ENCODE measurements at places on chromosomes 5 and 9.

DNA sequence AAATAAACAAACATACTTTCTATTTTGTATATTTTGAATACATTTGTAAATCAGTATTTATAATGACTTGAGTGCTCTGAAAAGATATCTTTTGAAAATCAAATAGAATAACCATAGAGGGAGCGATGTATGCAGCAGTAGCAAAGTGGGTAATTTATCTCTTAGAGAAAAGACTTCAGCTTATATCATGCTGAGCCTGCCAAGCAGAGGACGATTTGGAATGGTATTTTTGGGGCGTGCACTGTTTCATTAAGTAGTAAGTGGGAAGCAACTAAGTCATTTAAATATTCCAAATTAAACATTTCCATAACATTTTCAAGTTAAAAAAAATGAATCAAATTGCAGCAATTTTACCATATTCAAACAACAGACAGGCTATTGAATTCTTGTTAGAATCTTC is 147.6 kb downstream of the CDH10 start:
- DNase-seq = no peak

- no peak for DNase-seq
Observed at GRCh38 chr9:93297659-93298497, 113.9 kb downstream of the WNK2 start.

DNA sequence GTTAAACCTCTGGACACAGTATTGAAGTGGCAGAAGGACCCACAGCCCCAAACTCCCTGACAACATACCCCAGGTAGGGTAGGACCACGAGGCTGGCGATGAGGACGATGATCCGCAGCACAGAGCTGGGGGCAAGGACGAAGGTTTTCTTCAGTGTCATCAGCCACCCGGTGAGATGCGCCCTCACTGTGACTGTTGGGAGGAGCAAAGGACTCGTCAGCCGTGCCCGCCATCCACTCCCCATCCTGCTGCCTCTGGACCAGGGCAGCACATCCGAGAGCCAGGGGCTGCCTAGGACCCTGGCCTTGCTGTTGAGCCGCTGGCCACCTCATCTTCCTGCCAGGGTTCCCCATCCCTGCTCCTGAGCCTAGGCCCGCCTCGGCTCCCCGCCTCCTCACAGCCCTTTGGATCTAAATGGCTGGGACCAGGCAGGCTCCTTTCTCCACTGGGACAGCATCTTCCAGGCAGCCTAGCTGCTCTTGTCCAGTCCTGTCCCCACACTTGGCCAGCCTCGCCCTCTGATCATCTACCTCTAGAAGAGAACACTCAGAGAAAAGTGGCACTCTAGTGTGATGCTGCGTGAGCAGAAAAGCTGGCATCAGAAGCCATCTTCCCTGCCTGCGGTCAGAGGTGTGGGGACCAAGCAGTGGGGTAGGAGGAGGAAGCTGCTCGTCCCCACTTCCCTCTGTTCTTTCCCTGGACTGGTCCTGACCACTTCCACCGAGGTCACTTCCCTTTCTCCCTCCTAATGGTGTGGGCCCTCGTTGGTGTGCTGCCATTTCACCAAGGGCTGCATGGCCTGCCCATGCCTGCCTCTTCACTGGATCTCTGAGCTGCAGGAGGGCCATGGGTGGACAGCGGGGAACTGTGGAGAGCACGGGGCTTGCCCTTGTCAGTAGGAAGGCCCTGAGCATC is 49.2 kb downstream of the OTULIN start:
- no peak for DNase-seq

- DNase-seq = no peak
Observed at GRCh38 chr5:155366096-155366495, 352.5 kb downstream of the KIF4B start.

DNA sequence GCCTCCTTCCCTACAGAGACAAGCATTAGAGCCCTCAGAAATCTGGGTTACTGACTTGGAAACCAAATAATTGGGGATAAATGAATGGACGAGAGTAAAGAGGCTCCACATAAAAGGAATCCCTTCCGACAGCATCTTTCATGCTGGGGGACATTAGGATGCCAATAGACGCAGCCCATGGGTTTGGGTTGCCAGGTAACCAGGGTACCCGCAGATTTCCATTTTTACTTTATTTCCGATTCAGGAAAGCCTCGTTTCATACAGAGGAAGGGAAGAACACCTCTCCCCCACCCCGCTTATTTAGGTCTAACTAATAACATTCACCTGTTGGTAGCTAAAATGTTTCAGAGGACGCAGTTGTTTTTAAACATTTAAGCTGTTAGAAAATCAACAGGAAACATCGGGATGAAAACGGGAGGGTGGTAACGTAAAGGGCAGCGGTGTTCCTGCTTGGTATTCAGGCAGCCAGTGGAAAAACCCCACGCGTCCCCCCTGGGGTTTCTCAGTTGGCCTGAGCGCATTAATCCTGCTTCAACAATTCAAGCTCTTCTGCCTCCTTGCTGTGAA is 179.5 kb downstream of the YTHDC2 start:
- DNase-seq = no peak

- DNase-seq = no peak
Observed at GRCh38 chr9:2163231-2163885, 148.2 kb downstream of the SMARCA2 start.

DNA sequence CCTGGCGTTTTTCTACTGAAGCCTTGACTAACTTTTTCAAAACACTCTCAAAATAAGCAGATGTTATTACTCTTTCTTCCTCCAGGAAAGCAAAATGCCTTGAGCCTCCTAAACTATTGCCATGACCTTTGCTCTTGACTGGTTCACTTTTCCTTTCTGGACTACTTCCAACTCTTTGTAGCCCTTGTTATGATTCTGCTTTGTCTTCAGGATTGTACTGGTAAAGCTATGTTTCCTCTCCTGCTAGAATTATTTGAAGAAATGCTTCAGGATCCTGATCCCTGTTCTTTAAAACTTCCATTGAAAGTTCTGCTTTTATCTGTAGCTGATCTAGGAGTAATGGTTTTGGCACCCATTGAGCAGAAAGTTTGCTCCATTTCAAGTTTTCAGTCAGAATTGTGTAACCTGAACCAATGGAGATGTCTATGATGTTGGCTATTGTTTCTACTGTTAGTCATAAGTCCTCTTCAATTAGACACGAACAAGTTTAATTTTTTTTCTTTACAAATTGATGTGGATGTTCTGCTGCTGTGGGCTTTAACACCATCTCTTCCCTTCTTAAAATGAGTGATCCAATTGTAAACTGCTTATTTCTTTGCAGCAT is 1356.4 kb downstream of the EFNA5 start:
- DNase-seq = no peak

DNA sequence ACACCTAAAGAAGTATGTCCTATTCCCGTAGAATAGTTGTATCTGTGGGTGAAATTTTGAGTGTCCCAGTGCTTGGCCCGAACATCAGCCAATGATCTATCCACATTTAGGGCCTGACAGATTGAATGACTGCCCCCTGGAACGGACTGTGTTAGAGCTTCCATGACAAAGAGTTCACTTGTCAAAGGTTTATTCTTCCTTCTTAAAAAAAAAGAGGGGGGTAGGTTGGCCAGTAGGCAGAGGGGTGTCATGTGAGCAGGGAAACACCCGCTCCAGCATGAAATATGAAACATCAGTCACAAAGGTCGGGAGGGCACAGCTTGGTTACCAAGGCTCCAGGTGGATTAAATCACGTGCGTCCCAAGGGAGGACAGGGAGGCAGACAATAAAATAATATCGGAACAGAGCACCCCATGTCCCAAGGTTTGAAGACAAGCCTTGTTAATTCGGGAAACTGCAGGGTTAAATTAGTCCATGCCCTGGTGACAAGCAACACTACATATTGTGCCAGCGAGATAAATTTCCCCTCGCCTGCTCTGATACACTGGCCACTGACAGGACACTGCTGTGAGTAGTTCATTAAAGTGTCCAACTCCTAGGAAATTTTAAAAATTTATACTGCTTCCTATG is 401.2 kb downstream of the IRX1 start:
- no peak for DNase-seq

- DNase-seq = no peak
Observed at GRCh38 chr5:136230176-136230575, 37.2 kb upstream of the SMIM32 start.

DNA sequence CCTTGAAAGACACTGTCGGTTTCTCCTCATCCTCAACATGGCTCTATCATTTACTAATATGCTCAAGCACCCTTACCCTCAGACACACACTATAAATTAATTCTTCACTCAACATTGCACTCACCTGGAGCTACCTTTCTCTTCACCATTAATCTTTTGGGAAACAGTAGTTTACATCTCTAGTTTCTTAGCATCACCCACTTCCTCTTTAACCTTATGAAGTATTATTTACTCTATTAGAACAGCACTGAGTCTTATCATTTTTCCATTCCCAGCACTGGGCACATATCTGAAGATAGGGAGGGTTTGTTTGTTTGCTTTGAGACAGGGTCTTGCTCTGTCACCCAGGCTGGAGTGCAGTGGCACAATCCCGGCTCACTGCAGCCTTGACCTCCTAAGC is 213.5 kb downstream of the SMARCA2 start:
- DNase-seq = no peak

DNA sequence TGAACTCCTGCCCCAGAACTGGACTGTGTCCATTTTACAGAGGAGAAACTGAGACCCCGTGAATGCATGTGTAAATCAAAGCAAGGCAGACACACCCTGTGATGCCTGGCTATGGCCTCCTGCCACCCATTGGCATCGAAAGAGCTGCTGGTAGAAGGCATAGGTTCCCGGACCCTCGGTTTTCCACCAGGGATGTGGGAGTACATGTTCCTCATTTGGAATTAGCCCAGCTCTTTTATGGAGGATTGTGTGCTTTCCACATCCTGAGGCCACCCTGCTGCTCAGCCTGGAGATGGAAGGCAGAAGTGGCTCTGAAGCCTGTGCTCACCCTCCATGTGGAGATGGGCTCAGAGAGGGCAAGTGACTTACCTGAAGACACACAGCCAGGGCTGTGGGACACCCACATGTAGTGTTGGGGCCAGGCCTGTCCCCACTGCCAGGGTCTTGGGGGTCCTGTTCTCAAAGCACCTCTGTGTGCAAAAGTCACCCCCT is 2.8 kb downstream of the SUSD3 start:
- no peak for DNase-seq

- no peak for DNase-seq
Observed at GRCh38 chr5:171573021-171573420, 153.6 kb downstream of the FGF18 start.

DNA sequence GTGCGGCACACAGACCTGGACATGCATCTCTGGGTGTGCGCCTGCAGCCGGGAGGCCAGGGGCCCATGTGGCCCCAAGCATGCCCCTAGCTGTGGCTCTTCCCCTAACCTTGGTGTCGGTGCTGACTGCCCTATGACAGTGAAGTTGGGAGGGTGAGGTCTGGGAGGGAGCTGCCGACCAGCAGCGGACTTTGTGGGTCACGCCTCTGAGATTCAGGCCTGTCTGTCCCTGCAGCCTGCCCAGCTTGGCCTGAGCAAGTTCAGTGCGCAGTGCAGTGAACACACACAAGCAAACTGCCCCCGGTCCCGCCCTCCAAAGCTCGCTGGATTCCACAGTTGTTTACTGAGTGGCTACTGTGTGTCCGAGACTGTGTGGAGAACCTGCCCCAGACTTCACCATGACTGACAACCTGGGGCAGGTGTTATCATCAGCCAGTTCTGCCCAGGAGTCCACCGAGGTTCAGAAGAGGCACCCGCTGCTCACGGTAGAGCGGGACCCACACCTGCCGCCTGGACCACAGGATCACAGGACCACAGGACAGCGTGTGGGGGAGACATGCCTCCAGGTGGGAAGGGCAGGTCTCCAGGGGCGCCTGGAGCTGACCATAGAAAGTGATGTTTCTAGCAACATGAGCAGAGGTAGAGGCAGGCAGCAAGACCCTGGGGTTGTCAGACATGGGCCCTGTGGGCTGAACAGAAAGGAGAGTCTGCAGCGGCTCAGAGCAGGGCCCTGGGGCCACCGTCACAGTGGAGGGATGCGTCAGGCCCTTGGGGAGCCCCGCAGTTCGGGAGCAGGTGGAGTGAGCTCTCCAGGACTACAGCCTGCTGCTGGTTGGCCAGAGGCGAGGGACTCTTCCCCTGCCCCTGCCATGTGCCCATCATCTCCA is 105.1 kb downstream of the PHF2 start:
- DNase-seq = no peak

DNA sequence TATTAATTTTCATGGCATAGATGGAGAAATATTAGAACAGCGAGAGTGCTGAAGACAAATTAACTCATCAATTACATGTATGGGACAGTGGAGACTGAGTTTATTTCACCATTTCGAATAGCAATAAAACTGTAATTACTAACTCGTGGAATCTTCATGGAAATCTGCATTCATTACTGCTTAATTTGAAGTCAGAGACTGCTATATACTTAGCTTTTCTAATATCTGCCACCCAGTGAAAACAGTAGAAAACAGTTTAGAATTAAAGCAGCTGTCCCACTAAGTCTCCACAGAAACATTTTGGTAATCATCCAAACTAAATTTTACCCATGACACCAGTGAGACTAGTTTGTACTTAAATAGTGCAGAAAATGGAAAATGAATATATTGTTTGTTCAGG is 56.8 kb downstream of the IZUMO3 start:
- no peak for DNase-seq

GRCh38 chr9:113228130-113228665 is 6.9 kb downstream of the SLC31A1 start:
- no peak for DNase-seq

GRCh38 chr9:21210311-21210710 is 3.4 kb upstream of the IFNA10 start:
- DNase-seq = no peak

DNA sequence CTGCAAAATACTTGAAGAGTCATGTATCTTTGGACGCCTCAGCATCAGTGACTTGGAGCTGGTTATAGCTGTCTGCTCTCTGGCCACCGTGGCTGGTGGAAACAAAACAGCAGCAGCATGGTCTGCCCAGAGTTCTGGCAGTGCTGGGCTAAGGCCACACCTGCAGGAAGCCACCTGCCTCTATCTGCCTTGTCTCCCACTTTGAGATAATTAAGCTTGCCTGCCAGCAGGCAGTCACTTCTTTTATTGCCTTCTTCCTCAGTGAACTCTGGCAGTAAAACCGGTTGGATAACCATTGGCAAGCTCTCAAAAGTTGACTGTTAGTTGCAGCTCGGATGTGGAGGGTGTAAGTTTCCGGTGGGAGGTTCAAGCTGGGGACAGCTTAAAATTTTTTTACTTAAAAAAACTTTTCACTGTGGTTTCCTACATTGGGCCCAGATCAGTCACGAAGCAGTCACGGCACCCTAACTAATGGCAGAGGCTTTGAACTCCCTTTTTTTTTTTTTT is 4.9 kb downstream of the SMIM3 start:
- peak; percentile 36 for DNase-seq

DNA sequence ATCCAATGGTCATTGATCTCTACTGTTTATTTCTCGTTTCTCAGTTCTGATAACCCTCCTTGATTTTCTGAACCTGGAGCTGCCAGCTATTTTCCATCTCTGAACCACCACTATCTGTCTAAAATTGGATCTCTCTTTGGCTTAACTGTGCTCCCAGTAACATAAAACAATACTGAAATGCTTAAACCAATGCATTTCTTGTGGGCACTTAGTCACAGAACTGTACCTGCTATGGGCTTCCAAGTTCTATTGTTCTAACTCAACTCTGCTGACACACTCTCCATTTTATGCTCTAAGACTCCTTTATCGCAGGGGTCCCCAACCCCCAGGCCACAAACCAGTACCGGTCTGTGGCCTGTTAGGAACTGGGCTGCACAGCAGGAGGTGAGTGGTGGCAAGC is 120.6 kb downstream of the LHFPL2 start:
- no peak for DNase-seq
